ENCODE measurements at places on chromosomes 13 and 19.

DNA sequence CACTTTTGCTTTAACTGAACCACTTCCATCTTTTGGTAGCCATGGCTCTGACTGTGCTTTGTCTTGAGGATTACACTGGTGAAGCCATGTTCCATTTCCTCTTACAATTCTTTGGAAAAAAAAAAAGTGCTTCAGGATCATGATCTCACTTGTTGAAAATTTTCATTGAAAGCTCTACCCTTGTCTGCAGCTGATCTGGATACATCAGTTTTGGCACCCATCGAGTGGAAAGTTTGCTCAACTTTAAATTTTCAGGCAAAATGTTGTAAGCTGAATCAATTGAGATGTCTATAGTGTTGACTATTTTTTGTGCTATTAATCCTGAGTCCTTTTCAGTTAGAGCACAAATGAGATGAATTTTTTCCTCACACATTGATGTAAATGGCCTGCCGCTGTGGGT is 48.3 kb upstream of the RFXAP start:
- DNase-seq: no peak

DNA sequence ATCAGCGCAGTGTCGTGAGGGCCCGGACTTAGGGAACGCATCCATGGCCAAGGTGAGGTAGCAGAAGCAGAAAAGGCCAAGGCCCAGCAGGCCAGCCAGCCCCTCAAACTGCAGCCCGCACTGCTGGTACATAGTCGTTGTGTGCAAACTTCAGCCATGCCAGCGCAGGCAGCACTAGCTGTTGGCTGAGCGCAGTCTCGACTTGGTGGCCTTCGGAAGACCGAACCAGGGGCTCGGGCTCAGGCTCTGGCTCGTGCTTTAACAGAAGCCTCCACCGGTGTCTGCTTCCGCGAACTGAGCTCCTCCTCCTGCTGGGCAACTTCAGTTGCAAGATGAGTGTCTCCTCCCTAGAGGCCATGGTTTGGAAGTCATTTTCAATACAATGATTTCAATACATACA is 157.5 kb downstream of the DNAJC15 start:
- no peak for DNase-seq

DNA sequence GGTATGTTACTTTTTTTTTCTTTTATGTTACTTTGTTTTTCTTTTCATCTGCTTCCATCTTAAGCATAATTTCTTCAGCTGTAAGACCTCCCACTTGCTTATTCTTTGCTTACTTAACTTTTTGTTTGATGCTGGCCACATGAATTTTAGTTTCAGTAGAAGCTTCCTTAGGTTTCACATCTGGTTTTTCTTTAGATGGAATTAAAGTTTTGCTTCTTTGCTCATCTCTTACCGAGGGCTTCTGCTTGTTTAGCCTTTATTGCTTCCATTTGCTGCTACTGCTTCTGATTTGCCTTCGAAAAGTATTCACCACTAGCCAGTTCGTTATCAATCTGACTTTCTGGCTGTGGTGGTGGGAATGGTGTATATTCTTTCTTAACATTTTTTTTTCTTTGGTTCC is 90.9 kb downstream of the GJA3 start:
- DNase-seq: no peak

GRCh38 chr19:30781047-30781446 is 408.9 kb downstream of the ZNF536 start:
- DNase-seq: no peak

DNA sequence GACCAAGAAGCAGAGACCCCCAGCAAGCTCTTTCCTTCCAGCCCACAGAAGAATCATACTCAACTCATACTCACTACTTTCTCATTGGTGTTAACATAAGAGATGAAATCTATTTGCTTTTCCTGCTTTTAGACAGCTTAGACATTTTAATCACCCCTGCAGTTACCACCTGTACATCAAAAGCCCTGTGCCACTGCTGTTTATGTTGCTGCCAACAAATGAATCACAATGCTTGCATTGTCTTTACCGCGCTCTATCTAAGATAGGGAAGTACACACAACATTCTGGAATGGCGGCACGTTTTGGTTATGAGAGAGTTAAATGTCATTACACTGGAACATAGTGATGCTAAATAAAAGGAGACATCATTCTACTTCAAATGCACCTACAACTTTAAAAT is 95.1 kb downstream of the ABCC4 start:
- DNase-seq: no peak

DNA sequence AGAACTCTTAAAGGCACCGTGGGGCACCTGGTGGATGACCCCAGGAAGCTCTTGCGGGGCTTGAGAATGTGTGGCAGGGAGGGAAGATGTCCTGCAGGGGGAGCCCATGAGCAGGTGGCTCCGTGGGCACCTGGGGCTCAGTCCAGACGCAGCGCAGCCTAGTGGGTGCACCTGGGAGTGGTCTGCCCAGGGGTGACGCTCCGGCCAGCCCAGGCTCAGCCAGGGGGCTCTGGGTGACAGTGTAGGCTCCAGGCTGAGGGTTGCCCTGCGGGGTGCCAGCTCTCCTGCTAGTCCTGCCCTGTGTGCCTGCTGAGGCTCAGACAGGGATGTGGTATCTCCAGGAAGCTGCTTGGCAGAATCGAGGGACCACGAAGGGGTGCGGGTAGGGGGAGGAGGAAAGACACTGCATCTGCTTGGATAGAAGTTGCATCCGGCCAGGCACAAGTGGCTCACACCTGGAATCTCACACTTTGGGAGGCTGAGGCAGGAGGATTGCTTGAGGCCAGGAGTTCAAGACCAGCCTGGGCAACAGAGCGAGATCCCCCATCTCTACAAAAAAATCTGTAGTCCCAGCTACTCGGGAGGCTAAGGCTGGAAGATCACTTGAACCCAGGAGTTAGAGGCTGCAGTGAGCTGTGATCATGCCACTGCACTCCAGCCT is 15.0 kb upstream of the PGLS start:
- DNase-seq: no peak

- no peak for DNase-seq
Observed at GRCh38 chr13:102089177-102089576, 312.7 kb downstream of the FGF14 start.

DNA sequence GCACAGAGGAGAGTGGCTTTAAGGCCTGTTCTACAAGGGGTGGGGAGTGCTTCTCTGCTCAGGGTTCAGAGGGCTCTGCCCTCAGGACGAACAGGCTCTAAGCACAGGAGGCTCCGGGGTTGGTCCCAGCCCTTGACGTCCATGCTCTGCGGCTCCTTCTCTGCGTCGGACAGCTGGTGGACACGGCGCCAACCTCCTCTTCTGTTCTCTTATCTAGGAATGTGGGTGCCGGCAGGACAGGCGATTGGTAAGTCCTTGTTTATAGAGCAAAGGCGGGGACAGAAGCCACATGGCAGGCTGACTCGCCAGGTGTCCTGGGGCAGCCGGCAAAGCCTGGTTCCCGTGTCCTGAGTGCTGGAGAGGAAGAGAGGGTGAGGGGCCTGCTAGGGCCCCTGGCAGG is 8.4 kb upstream of the RPS15 start:
- DNase-seq: no peak

DNA sequence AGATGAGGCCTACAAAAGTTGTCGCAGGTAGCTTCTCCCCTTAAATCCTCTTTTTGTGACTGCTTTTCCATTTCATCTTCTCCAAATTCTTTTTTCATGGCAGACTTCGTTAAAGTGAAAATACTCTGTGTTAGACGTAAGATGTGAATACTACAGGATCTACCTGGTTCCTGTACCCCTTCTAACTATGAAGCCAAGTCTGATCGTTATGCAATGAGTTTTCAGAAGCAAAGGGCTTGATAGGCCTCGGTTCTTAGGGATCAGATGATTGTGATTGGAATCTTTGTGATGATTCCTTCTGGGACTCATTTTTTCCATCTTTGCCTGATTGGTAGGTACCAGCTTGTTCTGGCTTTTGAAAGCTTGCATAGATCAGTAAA is 86.9 kb downstream of the PCCA start:
- DNase-seq: no peak

- no peak for DNase-seq
Observed at GRCh38 chr13:109761695-109762094, 24.7 kb downstream of the IRS2 start.

GRCh38 chr19:58556622-58557220 is 1.7 kb downstream of the UBE2M start:
- DNase-seq: no peak

DNA sequence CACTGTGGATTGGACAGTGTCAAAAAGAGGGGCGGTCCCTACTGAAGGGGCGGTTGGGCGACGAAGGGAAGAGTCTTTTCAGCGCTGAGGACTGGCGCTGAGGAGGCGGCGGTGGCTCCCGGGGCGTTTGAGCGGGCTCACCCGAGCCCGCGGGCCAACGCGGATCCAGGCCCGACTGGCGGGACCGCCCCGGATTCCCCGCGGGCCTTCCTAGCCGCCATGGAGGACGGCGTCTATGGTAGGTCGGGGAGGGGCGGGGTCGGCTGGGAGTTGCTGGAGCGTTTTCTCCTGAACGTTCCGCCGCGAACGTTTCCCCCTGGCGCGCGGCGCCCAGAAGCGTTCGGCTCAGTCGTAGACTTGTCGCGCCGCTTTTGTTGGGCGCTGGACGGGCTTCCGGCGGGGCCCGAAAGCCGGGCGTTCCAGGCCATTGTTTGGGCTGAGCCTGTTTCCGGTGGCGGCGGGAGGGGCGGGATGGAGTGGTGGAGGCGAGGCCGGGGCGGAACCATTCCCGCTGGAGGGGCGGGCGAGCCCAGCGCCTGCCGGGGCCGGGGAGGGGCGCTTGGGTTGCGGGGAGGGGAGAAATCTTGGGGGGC is at the start of gene CYTH2:
Gene CYTH2 (plus strand): TSS at position 81 of the 593 bp plus-strand sequence. CDS start 139 bp downstream, at position 220.
- no peak for DNase-seq

DNA sequence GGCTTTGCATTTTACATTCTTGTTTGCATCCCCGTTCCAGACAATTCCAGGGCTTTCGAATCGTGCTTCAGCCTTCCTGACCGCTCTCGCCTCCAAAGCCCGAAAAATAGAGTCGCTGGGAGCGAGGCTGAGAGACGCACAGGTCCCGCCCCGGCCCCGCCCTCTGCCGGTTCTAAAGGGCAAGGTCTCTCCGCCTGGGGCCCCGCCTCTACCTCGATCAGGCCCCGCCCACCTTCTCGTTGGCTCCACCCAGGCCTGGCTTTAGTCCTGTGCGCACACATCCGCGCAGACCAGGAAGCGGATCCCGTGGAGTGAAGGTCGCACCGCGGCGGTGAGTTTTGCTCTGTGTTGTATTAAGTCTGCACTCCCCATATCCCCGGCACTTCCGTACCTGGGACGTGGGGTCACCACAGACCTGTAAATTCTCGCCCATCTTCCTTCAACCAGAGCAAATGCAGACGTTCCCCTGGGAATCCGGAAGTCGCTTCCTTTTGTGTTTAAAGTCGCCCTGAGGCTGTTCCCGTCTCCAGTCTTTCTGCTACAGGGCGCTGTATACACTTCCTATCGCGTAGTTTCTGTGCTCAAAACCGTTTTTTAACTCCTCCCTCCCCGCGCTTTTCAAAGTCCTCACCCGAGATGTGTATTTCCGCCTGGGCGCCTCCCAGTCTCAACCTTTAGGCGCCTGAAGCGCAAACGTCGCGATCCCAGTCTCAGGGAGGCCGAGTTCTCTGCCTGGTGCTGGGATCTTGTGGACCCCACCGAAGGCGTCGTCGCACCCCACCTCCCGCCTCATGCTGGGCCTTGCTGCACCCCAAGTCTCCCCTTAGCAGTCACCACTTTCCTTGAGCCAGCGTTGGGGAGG is at the start of gene ZNF701:
Gene ZNF701 (plus strand): TSS at position 288 of the 862 bp plus-strand sequence. CDS start 3,861 bp downstream, outside the sequence.
- DNase-seq: peak; percentile 44

DNA sequence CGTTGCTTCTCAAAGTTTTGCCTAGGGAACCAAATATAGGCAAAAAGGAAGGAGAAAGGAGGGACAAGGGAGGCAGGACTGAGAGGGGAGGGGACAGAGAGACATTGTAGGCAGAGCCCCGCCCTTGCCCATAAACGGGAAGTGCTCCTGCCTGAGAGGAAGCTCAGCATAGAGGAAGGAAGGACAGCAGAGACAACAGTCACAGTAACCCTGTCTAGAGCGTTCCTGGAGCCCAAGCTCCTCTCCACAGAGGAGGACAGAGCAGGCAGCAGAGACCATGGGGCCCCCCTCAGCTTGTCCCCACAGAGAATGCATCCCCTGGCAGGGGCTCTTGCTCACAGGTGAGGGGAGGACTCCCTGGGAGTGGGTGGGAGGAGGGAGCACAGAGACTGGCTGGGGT is at the start of gene CEACAM21:
Gene CEACAM21 (plus strand): TSS at position 169 of the 400 bp plus-strand sequence. CDS start 109 bp downstream, at position 278.
- no peak for DNase-seq

Measured in epithelial cell of prostate (primary cell).